ENCODE measurements at places on chromosomes 7 and 10. TPM values are rescaled to one million over a fixed set of nuclear protein-coding genes. Genes with fewer than 3 reads are reported as not detected.
A peak's percentile ranks its signal among the peaks of the same experiment; 100 is the strongest.

- H3K4me1 ChIP-seq: peaks cover 8% of the 10 kb centered on the region
- peaks cover 85% of the 10 kb centered on the region for H3K36me3 ChIP-seq
- no peak for DNase-seq
- H3K27ac ChIP-seq: no peak overlapping the region
- no peaks in the 10 kb centered on the region for H3K27me3 ChIP-seq
These were observed 29.1 kb downstream of the ZNF680 start for GRCh38 chr7:64533756-64534155.

GRCh38 chr10:66678521-66678920 lies 247.3 kb upstream of the LRRTM3 start:
- no peak overlapping the region for H3K27ac ChIP-seq
- no peak for DNase-seq
- H3K4me1 ChIP-seq: no peaks in the 10 kb centered on the region
- H3K36me3 ChIP-seq: no peaks in the 10 kb centered on the region

DNA sequence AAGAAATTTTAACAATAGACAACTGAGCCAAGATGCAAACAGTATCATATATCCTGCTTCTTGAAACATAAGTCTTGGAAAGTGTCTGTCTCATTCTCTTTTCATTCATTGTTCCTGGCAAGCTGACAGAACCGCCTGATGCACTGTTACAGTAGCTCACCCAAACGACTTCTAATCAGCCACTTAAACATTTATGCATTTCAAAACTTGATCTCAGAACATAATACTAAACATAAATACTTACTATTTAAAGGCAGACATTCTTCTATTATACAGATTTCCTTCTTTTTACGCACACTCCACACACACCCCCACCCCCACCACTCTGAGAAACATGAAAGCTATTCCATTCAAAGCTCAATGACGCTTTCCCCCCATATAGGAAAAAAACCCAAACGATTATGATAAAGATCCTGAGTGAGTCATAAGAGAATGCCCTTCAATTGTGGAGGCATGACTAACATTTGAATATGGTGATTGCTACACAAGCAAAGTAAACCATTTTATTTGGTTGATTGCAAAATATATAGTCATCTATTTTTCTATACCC lies 30.5 kb downstream of the SHTN1 start:
- H3K27ac ChIP-seq: no peak overlapping the region
- peaks cover under 1% of the 10 kb centered on the region for H3K27me3 ChIP-seq
- no peaks in the 10 kb centered on the region for H3K36me3 ChIP-seq

DNA sequence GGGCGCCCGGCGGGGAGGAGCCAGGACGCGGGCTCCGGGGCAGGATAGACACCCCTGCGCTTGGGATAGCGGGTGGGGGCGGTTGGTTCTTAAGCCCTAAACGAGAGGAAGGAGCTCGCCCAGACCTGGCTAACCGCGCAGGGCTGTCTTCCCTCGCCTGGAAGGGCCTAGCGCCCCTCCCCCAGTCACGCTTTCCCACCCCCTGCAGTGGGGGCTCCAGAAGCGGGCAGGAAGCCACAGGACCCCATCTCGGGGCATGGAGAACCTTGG lies 6.5 kb downstream of the SHH start:
- no peaks in the 10 kb centered on the region for H3K36me3 ChIP-seq
- no peak overlapping the region for H3K4me3 ChIP-seq

DNA sequence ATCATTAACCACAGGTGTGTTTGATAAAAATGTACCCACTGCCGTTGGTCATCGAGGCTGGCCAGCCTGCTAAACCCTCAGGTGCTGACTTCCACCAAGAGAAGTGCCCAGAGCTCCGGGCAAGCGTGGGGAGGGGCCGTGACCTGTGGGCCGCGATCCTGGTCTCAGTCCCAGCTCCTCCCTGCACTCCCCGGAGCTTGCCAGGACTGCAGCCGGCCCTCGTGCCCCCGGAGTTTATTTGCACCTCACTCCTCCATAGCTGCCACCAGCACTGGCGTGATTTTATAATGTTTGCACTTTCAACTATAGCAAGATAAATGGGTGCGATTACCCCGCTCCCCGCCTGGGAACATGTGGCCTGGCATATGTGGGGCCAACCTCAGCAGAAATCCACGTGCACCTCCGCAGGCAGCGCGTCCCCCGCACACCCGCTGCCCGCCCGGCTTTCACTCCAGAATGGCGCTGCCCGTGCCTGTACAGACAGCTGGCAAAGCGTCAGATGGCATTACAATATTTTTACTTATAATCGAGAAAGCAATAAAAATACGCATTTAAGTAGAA lies 30.8 kb downstream of the UNCX start:
- peaks cover 23% of the 10 kb centered on the region for H3K27me3 ChIP-seq
- no peaks in the 10 kb centered on the region for H3K4me1 ChIP-seq
- no peak for DNase-seq
- no peaks in the 10 kb centered on the region for H3K36me3 ChIP-seq

- no peaks in the 10 kb centered on the region for H3K36me3 ChIP-seq
- no peak overlapping the region for H3K4me3 ChIP-seq
- no peak for DNase-seq
- H3K4me1 ChIP-seq: no peaks in the 10 kb centered on the region
These were observed 74.4 kb upstream of the LSM8 start for GRCh38 chr7:118109607-118110006.

- H3K27ac ChIP-seq: no peak overlapping the region
- no peak for DNase-seq
- H3K27me3 ChIP-seq: no peaks in the 10 kb centered on the region
- H3K4me3 ChIP-seq: no peak overlapping the region
- H3K4me1 ChIP-seq: peaks cover 9% of the 10 kb centered on the region
- peaks cover 41% of the 10 kb centered on the region for H3K36me3 ChIP-seq
These were observed 39.2 kb downstream of the CDC123 start for GRCh38 chr10:12235116-12235694.

DNA sequence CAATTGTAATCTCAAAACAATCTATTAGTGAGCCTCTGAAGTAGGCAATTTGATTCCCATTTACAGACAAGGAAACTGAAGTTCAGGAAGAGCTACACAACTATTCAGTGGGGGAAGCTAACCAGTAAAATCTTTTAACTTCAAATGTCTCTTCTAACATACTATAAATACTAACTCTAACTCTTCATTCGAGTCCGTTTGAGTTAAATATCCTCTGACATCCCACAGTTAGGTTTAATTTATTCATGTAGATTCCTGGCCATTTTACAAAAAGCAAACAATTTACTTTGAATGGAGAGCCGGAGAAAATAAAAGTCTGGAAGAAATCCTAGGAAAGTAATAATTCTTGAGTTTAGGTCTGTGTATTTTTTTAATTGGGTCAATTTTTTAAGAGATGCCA lies 64.7 kb downstream of the HYCC1 start:
- H3K27me3 ChIP-seq: no peaks in the 10 kb centered on the region
- no peaks in the 10 kb centered on the region for H3K4me1 ChIP-seq
- H3K4me3 ChIP-seq: no peak overlapping the region
- peaks cover 4% of the 10 kb centered on the region for H3K36me3 ChIP-seq

GRCh38 chr7:19352305-19352695 lies 207.1 kb upstream of the FERD3L start:
- H3K27me3 ChIP-seq: no peaks in the 10 kb centered on the region
- H3K4me1 ChIP-seq: no peaks in the 10 kb centered on the region
- H3K27ac ChIP-seq: no peak overlapping the region
- no peaks in the 10 kb centered on the region for H3K36me3 ChIP-seq

DNA sequence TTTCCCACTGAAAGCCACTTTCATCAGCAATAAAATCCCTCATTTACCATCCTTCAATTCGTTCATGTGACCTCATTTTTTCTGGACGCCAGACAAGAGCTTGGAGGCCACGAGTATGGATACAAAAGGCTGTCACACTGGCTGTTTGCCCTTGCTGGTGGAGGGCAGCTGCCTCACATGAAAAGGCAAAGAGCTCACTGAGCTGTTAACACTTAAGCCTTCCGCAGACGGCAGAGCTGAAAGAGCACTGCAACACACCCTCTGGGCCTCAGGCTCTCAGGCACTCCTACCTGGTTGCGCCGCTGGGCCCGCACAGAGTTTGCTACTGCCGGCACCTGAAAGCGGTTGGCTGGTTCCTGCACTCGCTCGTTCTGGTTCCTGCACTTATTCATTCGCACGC lies 193.5 kb downstream of the CFTR start:
- no peaks in the 10 kb centered on the region for H3K4me1 ChIP-seq
- no peak overlapping the region for H3K4me3 ChIP-seq
- H3K27ac ChIP-seq: no peak overlapping the region
- H3K27me3 ChIP-seq: no peaks in the 10 kb centered on the region
- no peaks in the 10 kb centered on the region for H3K36me3 ChIP-seq

- no peaks in the 10 kb centered on the region for H3K27me3 ChIP-seq
- peaks cover 48% of the 10 kb centered on the region for H3K4me1 ChIP-seq
- H3K4me3 ChIP-seq: no peak overlapping the region
- peaks cover 16% of the 10 kb centered on the region for H3K36me3 ChIP-seq
These were observed 72.3 kb downstream of the AMZ1 start for GRCh38 chr7:2760098-2760889.

DNA sequence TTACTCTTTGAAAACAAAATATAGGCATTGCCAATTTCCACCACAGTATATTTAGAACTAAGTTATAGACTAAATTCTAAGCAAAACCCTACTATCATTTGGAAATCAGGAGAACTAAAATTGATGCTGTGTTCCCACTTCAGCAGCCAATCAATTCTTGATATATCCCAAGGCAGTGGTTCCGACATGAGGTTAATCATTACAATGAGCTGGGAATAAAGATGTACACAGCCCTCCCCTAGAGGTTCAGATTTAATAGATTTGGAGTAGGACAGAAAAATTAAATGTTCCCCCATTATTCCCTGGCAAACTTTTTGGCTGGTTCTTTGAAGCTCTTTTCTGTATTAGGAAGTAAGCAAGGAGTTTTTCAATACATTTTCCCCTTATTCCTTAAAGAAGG lies 15.1 kb downstream of the ZNF800 start:
- H3K4me1 ChIP-seq: peaks cover 69% of the 10 kb centered on the region
- peaks cover 33% of the 10 kb centered on the region for H3K36me3 ChIP-seq
- H3K27ac ChIP-seq: no peak overlapping the region

DNA sequence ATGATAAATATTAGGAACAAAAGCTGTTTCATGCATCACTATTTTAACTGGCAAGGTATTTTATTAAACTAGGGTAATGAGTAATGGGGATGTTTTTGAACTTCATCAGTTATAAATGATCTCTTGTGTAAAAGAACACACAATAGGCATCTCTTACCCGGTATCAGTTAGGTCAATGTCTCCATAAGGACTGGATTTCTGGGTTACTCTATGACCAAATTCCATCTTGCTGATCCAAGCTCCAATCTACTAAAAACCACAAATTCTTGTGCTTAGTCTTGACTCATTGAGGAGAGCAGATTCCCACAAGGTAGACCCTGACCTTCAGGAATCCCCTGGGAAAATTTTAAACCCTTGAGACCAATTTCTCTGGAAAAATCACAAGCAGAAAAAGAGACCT lies 1167.7 kb downstream of the XPNPEP1 start:
- H3K4me1 ChIP-seq: no peaks in the 10 kb centered on the region
- H3K27ac ChIP-seq: no peak overlapping the region
- H3K36me3 ChIP-seq: no peaks in the 10 kb centered on the region
- no peaks in the 10 kb centered on the region for H3K27me3 ChIP-seq

GRCh38 chr10:104300736-104301292 lies 31.8 kb downstream of the GSTO2 start:
- peak; percentile 43 for DNase-seq
- H3K36me3 ChIP-seq: no peaks in the 10 kb centered on the region
- H3K27me3 ChIP-seq: peaks cover 2% of the 10 kb centered on the region
- no peak overlapping the region for H3K4me3 ChIP-seq
- peak overlapping the region; percentile 43 for H3K27ac ChIP-seq

- H3K4me1 ChIP-seq: no peaks in the 10 kb centered on the region
- H3K27ac ChIP-seq: no peak overlapping the region
- no peak overlapping the region for H3K4me3 ChIP-seq
These were observed 198.2 kb downstream of the TCF7L2 start for GRCh38 chr10:113148071-113148825.

DNA sequence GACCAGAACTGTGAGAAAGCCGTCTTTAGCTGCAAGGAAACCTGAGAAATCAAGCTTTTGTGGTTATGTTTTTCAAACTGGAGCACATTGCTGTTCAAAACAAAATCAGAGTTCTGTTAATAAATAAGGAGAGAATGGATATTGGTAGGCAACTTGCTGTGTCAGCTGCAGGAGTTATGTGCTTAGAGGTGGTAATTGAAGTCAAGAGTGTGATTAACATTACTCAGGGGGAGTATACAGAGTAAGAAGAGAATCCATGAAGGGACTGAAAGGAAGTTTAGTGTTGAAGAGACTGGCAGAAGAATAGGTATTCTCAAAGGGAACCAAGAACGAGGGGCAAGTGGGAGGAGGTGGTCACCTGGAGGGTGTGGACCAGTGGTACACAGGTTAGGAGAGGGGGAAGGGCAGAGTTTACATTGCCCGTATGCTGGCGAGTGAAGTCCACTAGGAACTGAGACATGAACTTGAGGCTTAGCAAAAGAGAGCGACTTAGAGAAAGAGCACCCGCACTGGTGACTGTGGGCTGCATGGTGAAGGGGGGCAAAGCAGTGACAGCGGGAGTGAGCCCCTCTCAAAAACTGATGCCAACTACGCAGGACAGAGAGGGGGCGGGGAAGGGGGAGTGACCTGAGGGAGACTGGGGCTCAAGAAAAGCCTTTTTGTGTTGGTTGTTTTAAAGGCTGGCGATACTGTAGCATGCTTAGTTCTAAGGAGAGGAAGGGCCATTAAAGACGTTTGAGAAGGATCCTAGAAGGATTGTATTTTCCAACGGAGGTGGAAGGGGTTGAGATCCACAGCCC lies 80.0 kb downstream of the SDK1 start:
- no peaks in the 10 kb centered on the region for H3K4me1 ChIP-seq
- no peak overlapping the region for H3K4me3 ChIP-seq
- no peaks in the 10 kb centered on the region for H3K36me3 ChIP-seq
- no peak overlapping the region for H3K27ac ChIP-seq
- H3K27me3 ChIP-seq: peaks cover 13% of the 10 kb centered on the region

DNA sequence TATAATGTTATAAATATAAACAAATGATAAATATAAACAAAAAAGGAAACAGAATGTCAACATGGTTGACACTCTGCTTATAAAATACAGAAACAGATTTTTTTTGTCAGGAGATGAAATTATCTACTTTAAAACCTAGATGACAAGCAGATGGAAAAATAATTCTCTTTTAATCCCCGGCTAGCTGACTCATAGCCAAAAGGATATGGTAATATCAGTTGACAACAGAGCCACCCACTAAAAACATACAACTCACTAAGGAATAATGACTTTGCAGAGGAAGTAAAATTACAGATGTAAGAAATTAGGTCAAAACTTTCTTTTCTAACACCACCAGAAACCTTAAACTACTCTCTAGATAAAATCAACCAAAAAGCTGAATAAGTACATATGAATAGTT lies 131.1 kb upstream of the ABCB5 start:
- H3K4me3 ChIP-seq: no peak overlapping the region
- no peak overlapping the region for H3K27ac ChIP-seq
- H3K27me3 ChIP-seq: no peaks in the 10 kb centered on the region
- no peaks in the 10 kb centered on the region for H3K4me1 ChIP-seq

GRCh38 chr10:24554036-24554435 lies 169.7 kb downstream of the ARHGAP21 start:
- DNase-seq: no peak
- no peaks in the 10 kb centered on the region for H3K27me3 ChIP-seq
- H3K4me1 ChIP-seq: no peaks in the 10 kb centered on the region
- H3K27ac ChIP-seq: no peak overlapping the region
- H3K36me3 ChIP-seq: no peaks in the 10 kb centered on the region

- peaks cover 24% of the 10 kb centered on the region for H3K4me1 ChIP-seq
- H3K27ac ChIP-seq: no peak overlapping the region
- no peak for DNase-seq
- H3K4me3 ChIP-seq: no peak overlapping the region
- H3K27me3 ChIP-seq: no peaks in the 10 kb centered on the region
These were observed 1.8 kb upstream of the PPIF start for GRCh38 chr10:79345241-79346011.

Gene SLC39A12
- not detected for total RNA-seq

Gene MAGI2
- 0.17 TPM for total RNA-seq

Gene CYP3A7
- total RNA-seq: not detected

Gene FEZF1
- total RNA-seq: not detected

Gene ENTPD1
- 2.8 TPM for total RNA-seq

Gene BMPER
- not detected for total RNA-seq

All from activated CD4-positive, alpha-beta memory T cell treated with anti-CD3 and anti-CD28 coated beads for 36 hours (primary cell).